Activated naive CD4-positive, alpha-beta T cell treated with anti-CD3 and anti-CD28 coated beads for 36 hours (primary cell): ENCODE measurements at places on chromosomes 12 and 14. TPM values are rescaled to one million over a fixed set of nuclear protein-coding genes. Genes with fewer than 3 reads are reported as not detected.

The GPR68 gene
- total RNA-seq = 1.3 TPM

The SOAT2 gene
- total RNA-seq = 0.74 TPM

The PPP1R36 gene
- not detected for total RNA-seq

DNA sequence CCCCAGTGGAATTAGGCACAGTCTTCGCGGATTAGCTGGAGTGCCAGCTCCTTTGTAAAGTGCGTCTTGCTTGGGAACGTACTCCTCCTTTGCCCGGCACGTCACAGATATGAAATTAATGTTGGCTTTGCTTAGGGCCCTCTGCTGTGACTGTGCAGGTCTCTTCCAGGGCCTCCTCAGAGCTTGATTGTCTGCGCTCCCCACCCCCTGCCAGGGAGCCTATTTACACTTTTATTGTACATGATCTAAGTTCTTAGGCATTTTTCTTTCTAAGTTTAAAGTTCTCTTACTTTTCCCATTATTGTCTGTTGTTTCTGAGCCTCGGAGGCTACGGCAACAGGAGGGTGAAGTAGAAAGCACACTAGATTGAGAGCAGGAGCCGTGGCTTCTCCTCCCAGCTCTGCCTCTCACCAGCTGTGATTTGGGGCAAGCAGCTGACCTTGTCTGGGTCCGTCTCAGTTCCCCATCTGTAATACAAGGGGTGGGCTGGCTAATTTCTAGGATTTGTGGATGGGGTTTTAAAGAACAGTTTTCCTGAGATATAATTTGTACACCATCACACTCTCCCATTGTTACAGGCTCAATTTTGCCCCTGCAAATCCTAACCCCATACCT, 81.8 kb downstream of the TSPAN9 start:
- no peak for DNase-seq
- H3K4me1 ChIP-seq = no peaks in the 10 kb centered on the region
- no peaks in the 10 kb centered on the region for H3K36me3 ChIP-seq

DNA sequence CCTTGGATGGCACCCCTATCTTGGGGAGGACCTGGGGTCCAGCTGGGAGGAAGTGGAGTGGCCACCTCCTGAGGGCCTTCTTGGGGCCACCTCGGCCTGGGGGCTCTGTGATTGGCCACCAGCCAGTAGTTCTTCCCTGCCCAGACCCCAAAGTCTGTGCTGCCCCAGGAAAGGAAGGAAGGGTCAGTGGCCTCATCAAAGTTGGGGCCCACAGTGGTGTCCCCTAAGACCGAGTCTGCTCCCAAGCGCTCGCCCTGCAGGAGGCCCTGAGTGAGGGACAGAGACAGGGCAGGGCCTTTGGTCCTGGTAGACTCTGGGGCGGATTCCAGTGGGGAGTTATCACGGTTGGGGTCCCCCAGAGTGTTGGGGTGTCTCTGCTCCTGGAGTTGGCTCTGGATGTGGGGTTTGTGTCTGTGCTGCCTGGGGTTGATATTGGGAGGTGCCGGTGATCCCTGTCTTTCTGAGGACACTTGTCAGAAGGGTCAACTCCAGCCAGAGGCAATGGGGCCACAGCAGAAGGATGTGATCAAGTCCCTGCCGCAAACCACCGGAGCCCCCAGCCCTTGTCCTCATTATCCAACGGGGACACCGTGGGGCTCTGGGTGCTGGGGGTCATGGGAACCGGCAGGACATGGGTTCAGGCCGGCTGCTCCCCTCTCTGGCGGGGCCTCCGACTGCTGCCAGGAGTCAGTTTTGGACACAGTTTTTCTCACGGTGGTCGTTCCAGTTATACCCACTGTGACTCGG, 364.3 kb downstream of the TMEM121 start:
- no peak overlapping the region for H3K27ac ChIP-seq
- no peaks in the 10 kb centered on the region for H3K4me1 ChIP-seq
- H3K27me3 ChIP-seq = peaks cover 26% of the 10 kb centered on the region

DNA sequence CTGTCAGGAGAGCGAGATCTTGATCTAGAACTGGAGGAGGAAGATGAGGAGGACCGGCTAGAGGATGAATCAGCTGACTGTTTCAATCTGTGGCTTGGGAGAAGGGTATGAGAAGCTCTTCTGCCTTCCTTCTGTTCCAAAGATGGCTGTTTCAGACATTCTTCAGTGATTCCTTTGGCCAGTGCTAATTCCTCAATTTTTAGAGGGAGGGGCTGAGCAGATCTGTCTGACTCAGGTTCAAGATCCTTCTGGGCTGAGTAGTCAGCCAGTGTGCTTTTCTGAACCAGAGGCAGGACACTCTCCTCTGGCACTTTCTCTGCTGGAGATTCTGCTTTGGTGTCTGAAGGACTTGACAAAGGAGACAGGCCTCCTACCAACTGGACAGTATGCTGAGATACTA, 15.2 kb downstream of the ACIN1 start:
- no peak for DNase-seq
- H3K36me3 ChIP-seq = peaks cover 37% of the 10 kb centered on the region
- H3K27me3 ChIP-seq = no peaks in the 10 kb centered on the region
- H3K4me3 ChIP-seq = no peak overlapping the region

DNA sequence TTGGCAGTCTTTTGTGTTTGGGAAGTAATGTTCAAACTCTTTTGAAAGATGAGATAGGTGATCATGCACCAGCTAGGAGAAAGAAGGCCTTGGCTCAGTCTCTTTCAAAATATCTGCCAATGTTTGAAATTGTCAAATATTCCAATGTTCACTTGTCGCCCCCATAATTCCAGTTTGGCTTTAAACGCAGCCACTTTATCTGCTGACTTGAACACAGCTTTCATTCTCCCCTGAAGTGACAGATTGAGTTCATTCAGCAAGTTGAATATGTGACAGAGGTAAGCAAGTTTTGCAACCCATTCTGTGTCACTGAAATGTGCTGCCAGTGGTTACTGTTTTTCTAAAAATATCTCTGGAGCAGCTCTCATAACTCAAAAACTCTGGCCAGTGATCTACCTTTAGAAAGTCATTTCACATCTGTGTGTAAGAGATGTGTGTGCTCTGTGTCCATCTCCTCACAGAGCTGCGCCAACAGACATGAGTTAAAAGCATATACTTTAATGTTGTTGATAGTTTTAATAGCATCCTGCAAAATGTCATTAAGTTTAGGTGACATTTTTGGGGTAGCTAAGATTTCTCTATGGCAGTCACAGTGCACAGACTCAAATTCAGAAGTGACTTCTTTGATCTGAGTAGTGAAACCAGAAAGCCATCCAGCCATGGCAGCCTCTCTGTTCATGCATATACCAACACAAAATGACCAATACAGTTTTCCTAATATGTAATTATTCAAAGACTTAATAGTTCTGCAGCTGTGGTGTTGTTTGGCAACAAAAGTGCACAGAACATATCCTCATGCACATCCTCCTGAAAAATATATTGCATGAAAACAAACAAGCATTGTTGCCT, 614.3 kb upstream of the MIS18BP1 start:
- H3K36me3 ChIP-seq = no peaks in the 10 kb centered on the region
- no peak for DNase-seq
- H3K4me3 ChIP-seq = no peak overlapping the region
- H3K4me1 ChIP-seq = no peaks in the 10 kb centered on the region
- H3K27me3 ChIP-seq = no peaks in the 10 kb centered on the region
- no peak overlapping the region for H3K27ac ChIP-seq

- DNase-seq = no peak
- H3K27ac ChIP-seq = peak overlapping the region; percentile 88
- no peak overlapping the region for H3K4me3 ChIP-seq
- H3K27me3 ChIP-seq = no peaks in the 10 kb centered on the region
- peaks cover 41% of the 10 kb centered on the region for H3K4me1 ChIP-seq
- H3K36me3 ChIP-seq = no peaks in the 10 kb centered on the region
These were observed 44.9 kb upstream of the CERS5 start for GRCh38 chr12:50212071-50212467.
